ENCODE measurements at places on chromosomes 3 and 15.

- DNase-seq: no peak
These were observed 315.6 kb upstream of the IL12A start for GRCh38 chr3:159672728-159673688.

GRCh38 chr15:62653122-62653521 lies 389.4 kb upstream of the TPM1 start:
- DNase-seq: no peak

DNA sequence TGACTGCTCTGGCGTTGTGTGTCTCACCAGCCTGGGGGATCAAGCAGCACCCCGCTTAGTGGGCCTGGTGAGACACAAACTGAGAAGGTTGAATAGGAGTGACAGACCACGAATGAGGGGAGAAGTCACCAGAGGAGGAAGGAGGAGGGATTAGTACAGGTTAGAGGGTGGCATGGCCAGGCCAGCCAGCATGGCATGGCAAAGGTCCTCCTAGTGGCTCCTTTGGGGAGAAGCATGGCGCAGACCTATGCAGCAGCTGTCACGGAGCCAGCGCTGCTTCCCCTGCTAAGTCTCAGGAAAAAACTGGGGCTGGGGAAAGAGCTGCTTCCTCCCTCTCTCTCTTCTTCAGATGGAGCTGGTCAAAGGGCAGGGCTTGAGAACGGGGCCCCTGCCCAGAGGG lies 48.6 kb downstream of the ZDHHC3 start:
- DNase-seq: no peak

- no peak for DNase-seq
These were observed 73.7 kb downstream of the DNAJB8 start for GRCh38 chr3:128392818-128393544.

- no peak for DNase-seq
These were observed 41.6 kb upstream of the MRPS22 start for GRCh38 chr3:139302084-139302800.

DNA sequence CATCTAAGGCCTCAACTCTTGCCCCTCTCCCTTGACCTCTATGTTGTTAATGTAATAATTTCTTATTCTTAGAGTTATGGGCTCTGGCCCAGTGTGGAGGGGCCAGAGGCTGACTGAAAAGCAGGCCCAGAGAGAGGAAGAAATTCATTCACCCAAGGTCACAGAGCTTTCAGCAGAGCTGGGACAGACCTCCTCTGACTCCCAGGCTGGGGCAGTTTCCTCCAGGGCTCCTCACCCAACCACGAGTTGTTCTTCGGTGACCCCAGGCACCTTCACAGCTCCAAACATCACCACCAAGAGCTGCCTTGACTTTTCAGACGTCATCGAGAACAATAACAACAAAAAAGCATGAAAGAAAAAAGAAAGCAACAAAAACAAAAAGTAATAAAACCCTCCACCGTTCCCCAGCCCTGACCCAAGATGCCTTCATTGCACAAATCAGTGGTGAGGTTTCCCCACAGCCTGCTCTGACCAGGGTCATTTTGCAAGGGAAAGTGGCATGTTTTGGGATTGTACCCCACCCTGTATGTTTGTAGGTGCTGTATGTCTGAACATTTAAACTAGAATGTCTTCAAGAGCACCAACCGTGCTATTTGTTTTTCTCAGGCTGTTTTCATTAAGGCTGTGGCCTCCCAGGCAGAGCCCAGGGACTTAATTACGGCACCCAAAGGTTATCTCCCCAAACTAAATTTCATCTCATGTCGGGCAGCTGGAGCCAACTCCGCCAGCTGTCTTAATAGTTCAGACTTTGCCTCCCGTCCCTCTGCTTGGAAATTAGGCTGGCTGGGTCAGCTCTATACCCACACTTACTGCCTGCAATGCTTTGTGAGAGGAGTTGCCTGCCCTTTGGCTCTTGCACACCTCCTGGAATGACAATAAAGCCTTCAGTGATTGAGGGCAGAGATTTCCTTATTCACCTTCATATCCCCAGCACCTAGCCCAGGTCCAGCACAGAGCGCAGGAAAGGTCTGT lies 173.8 kb downstream of the RPLP1 start:
- DNase-seq: no peak

GRCh38 chr3:16723978-16724377 lies 118.8 kb upstream of the DAZL start:
- DNase-seq: no peak

DNA sequence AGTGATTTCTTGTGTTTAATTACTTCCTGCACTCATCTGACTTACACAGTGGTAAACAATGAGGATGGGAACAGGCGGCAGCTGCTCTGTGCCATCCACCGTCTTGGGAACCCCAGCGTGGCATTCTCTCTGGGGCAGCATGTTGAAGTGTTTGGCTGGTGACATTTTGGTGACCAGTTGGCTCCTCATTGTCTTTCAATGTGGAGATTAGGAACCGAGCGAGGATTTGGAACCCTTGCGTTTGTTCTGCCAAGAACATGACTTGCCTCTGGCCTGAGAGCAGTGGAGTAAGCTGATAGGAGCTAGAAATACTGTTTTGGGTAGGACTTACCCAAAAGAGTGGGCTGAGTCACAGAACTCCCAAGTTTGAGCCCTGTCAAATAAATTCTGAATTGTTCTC lies 88.8 kb downstream of the IGF1R start:
- no peak for DNase-seq

- peak; percentile 57 for DNase-seq
These were observed 2.4 kb upstream of the CD96 start for GRCh38 chr3:111539351-111540331.

GRCh38 chr3:133209871-133210550 lies 171.8 kb downstream of the TMEM108 start:
- no peak for DNase-seq

DNA sequence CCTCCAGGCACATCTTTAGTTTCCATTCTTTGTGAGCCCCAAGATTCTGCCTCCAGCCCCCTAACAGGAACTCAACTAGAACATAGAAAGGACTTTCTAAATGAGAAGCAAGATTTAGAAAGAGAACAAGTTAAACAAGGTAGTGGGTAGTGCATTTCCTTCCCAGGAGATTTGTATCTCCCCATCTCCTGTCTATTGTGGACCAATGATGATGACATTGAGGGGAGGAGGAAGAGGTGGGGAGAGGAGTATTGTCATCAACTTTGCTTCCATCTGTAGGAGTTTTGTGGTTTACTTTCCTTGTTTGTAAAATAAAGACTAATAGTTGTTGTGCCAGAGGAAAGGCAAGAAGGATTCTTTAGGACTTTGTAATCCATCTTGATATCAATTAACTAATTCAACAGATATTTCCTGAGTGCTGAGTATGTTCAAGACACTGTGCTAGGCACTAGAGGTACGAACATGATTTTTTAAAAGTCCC lies 235.3 kb upstream of the ROPN1 start:
- no peak for DNase-seq

- no peak for DNase-seq
These were observed 42.9 kb downstream of the MYO1E start for GRCh38 chr15:59329570-59330350.

GRCh38 chr3:27726240-27726639 lies 4.1 kb upstream of the EOMES start:
- DNase-seq: no peak

DNA sequence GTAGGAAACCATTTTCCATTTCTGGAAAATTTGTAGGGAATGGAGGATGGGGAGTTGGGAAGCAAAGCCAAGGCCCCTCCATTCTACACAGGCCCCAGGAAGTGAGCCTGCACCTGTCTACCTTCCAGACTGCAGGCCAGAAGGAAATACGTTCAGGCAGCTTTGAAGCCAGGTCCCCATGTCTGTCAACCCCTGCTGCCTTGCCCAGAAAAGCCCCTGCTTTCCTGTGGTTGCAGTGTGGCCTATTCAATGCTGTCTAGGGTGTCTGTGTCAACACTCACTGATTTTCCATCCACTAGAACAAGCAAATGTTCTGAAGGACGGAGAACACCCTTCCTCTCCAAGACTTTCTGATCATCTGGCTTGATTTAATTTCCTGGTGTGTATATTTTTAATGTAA lies 281.9 kb downstream of the TLE3 start:
- DNase-seq: no peak

DNA sequence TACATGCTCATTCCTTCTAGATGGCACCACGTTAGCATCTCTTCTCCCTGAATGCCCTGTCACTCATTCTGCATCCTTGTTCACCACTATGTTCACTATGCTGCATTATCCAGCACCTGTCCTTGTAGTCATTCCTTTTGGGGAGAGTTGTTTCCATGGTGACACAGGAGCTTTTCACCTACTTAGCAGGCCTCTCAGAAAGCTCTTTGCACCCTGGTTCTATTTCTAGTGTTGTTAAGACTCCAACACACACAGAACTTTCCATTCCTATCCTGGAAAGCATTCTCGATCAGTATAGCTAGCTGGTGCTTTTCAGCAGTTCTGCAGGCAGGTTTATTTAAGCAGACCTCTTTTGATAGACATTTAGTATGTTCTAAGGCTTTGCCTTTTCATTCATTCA lies 6.7 kb upstream of the RPL14 start:
- no peak for DNase-seq

DNA sequence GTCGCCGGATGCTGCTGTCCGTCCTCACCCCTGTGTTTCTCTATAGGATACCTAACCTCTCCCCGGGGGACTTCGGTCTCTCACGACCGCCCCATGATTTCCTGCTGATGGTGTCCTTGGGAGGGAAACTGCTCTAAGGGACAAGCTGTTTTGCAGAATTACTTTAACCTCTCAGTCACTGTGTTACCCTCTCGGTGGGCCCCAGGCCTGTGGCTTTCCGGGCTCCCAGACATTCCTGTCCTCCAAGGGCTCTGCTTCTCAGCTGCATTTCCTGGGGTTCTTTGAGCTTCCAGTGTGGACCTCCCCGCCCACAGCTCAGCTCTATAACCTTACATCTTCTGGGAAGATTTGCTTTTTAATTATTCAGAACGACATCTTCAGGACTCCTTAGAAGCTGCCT lies 40.9 kb downstream of the CHST2 start:
- DNase-seq: no peak

- no peak for DNase-seq
These were observed 28.0 kb upstream of the MAGEF1 start for GRCh38 chr3:184739594-184740505.

DNA sequence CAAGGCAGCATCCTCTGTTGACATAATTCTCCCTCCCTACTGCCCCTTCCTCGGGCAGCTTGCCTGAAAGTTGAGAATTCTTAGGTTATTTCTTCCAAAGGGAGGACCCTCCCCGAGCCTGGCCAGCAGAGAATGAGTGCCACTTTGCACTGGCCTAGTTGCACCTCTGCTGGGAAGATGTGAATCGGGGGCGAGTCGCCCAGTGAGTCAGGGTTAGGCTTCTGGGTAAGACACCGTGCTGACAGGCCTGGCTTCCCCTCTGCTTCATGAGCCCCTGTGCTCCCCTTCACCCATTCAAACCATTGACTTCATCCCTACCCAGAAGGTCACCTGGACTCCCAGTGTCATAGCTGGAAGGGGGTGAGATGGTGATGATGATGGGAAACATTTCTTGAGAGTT lies 82.3 kb downstream of the AAGAB start:
- DNase-seq: no peak

DNA sequence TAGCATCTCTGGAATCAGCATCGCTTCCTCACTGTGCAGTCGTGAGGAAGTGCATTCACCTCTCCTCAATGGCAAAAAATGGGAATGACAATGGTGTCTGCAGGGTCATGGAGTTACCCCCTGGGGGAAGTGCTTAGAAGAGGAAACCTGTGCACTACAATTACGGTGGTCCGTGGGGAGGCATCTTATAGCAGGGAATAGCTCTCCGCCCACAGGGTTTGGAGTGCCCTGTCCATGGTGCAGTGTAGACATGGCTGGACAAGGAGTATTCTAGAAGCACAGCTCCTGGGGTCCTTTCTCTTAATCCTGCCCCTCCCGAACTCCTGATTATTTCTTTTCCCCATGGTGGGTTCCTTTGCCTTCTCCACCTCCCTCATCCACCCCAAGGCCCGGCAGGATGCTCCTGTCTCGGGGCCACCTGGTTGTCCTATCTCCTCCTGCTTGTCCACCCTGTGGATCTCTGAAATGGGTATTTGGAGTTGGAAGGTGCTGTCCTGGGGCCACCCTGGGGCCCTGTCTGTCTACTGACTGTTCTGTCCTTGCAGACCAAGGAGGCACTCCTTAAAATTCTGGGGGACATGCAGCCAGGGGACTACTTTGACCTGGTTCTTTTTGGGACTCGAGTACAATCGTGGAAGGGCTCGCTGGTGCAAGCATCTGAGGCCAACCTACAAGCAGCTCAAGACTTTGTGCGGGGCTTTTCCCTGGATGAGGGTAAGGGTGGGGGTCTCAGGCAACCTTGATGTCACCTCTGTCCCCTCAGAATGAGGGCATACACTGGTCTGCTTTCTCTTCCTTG lies 5.2 kb downstream of the ITIH1 start:
- no peak for DNase-seq

DNA sequence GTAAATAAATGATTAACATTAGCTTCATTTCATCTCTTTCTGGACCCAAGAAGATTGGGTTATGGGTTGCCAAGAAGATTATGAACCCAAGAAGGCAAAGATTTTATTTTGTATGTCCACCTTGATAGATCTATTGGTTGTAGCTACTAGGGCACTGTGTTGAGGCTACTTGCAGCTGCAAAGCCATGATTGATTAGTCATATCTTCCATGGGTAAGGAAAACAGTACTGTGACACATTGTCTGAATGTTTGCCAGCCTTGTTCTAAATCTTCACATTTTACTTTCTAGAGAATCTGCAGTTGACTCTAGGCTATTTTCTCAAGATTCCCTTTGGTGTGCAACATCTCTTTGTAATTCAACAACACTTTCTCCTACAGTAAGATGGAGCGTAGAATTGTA lies 229.2 kb upstream of the KCNH8 start:
- DNase-seq: no peak

GRCh38 chr15:66941791-66942190 lies 123.6 kb upstream of the SMAD3 start:
- DNase-seq: no peak

DNA sequence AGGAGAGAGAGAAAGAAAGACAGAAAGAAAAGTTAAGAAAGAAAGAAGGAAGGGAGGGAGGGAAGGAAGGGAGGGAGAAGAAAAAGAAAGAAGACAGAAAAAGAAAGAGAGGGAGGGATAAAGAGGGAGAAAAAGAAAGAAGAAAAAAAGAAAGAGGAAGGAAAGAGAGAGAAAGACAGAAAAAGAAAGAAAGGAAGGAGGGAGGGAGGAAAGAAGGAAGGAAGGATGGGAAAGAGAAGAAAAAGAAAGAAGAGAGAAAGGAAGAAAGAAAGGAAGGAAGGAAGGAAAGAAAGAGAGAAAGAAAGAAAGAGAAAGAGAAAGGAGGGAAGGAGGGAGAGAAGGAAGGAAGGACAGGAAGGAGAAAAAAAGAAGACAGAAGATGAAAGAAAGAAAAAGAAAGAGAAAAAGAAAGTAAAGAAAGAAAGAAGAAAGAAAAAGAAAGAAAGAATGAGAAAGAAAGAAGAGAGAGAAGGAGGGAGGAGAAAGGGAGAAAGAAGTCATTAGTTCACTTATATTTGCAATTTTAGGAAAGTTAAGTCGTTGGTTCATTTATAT lies 567.2 kb upstream of the CBLB start:
- DNase-seq: no peak

DNA sequence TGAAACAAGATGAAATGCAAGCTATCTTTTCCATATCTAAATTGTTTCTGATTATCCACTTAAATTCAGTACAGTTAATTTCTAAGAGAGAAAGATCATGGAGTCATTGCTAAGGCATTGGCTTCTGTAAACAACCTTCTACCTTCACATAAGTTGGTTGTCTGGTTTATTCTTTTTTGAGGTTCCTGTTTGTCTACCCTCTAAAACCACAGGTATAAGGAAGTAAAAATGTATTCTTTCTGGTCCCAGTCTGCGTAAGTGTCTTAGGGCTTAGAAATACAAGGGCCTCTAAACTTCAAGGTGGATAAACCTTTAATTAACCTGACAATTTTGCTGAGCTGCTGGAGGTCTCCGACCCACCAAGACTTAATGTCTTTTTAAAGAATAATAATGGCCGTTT lies 3.6 kb upstream of the ATOSA start:
- DNase-seq: no peak

Measured in activated T-cell treated with anti-CD3 and anti-CD28 coated beads for 4 hours (primary cell).